ENCODE measurements at places on chromosomes 1 and 21. TPM values are rescaled to one million over a fixed set of nuclear protein-coding genes. Genes with fewer than 3 reads are reported as not detected.

The MINDY1 gene
- total RNA-seq, result 8.2 TPM

The RALGPS2 gene
- total RNA-seq, result 44.0 TPM

The LAX1 gene
- total RNA-seq, result not detected

The C1orf198 gene
- total RNA-seq, result 41.4 TPM

The LMX1A gene
- not detected for total RNA-seq

The REG4 gene
- total RNA-seq, result not detected

The CLCA4 gene
- not detected for total RNA-seq

The TRIM17 gene
- under 0.01 TPM for total RNA-seq

The ZSWIM5 gene
- under 0.01 TPM for total RNA-seq

The LEFTY1 gene
- total RNA-seq, result not detected

The MYOC gene
- not detected for total RNA-seq

The FAM72B gene
- total RNA-seq, result 2.5 TPM

The DCDC2B gene
- total RNA-seq, result not detected

The HES3 gene
- total RNA-seq, result not detected

The HMGCL gene
- total RNA-seq, result 47.5 TPM

The ZNF695 gene
- 0.59 TPM for total RNA-seq

The CLIC6 gene
- not detected for total RNA-seq

The SLC45A1 gene
- 2.9 TPM for total RNA-seq

The CA6 gene
- not detected for total RNA-seq

The ADCY10 gene
- 0.05 TPM for total RNA-seq

The ALX3 gene
- not detected for total RNA-seq

The GPR37L1 gene
- total RNA-seq, result 0.05 TPM

The TMEM39B gene
- total RNA-seq, result 3.6 TPM

The SLC2A5 gene
- 12.5 TPM for total RNA-seq

The MTARC2 gene
- total RNA-seq, result 1.4 TPM

The MATN1 gene
- under 0.01 TPM for total RNA-seq

The CATSPERE gene
- total RNA-seq, result 0.30 TPM

The ANKRD65 gene
- total RNA-seq, result 0.18 TPM

The DNAI4 gene
- total RNA-seq, result 5.6 TPM

The OPTC gene
- total RNA-seq, result not detected

Measured in smooth muscle cell of the umbilical artery (primary cell).